ENCODE measurements at places on chromosomes 5 and 9. TPM values are rescaled to one million over a fixed set of nuclear protein-coding genes. Genes with fewer than 3 reads are reported as not detected.

- H3K4me3 ChIP-seq: no peak overlapping the region
- no peaks in the 10 kb centered on the region for H3K27me3 ChIP-seq
- no peak for DNase-seq
Observed at GRCh38 chr9:131312822-131313770, 23.6 kb downstream of the PLPP7 start.

- DNase-seq: no peak
- H3K4me1 ChIP-seq: no peaks in the 10 kb centered on the region
- no peak overlapping the region for H3K27ac ChIP-seq
- no peaks in the 10 kb centered on the region for H3K27me3 ChIP-seq
- H3K36me3 ChIP-seq: no peaks in the 10 kb centered on the region
Observed at GRCh38 chr5:124790895-124791732, 44.7 kb upstream of the ZNF608 start.

DNA sequence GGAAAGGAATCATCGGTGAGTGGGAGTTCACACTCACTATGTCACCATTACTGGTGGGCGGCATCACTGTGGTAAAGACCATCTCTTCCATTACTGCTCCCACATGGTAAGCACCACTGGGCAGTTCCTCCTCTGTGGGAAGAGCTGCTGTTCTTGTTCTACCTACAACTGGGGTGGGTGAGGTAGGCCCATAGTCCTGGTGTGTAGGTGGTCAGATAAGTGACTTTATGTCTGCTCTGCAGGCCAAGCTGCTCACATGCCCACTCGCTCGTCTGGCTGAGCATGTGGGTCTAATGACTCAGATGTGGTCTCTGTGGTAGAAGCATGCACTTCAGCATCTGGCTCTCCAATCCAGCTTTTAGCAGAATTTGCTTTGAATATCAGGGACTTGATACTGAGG is 82.9 kb downstream of the TMEM215 start:
- no peak overlapping the region for H3K27ac ChIP-seq
- H3K4me3 ChIP-seq: no peak overlapping the region
- H3K27me3 ChIP-seq: peaks cover 7% of the 10 kb centered on the region
- no peak for DNase-seq

DNA sequence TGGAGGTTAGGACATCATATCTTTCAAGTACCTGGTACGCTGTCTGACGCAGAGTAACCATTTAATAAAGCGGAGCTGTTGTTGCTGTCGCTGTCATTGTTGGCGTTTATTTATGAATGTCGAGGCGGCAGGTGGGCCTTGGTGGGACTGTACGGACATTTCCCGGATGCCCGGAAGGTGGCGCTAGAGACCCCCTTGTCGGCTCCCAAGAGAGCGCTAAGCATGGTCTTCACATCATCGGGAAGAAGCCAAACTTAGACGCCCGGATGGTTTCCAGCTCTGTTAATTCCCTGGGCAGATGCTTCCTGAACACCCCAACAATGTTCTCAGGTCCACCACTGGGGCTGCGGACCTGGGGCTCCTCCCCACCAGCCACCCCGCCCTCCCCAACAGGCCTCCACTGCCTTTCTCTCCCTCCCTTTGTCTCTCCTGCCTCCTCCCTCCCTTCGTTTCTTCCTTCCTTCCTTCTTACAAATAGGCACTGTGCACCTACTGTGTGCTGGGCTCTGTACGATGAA is 54.1 kb downstream of the DUSP1 start:
- no peaks in the 10 kb centered on the region for H3K36me3 ChIP-seq
- H3K27me3 ChIP-seq: no peaks in the 10 kb centered on the region
- H3K4me1 ChIP-seq: peaks cover 71% of the 10 kb centered on the region
- peak overlapping the region; percentile 82 for H3K27ac ChIP-seq
- H3K4me3 ChIP-seq: peak overlapping the region; percentile 36
- peak; percentile 87 for DNase-seq

DNA sequence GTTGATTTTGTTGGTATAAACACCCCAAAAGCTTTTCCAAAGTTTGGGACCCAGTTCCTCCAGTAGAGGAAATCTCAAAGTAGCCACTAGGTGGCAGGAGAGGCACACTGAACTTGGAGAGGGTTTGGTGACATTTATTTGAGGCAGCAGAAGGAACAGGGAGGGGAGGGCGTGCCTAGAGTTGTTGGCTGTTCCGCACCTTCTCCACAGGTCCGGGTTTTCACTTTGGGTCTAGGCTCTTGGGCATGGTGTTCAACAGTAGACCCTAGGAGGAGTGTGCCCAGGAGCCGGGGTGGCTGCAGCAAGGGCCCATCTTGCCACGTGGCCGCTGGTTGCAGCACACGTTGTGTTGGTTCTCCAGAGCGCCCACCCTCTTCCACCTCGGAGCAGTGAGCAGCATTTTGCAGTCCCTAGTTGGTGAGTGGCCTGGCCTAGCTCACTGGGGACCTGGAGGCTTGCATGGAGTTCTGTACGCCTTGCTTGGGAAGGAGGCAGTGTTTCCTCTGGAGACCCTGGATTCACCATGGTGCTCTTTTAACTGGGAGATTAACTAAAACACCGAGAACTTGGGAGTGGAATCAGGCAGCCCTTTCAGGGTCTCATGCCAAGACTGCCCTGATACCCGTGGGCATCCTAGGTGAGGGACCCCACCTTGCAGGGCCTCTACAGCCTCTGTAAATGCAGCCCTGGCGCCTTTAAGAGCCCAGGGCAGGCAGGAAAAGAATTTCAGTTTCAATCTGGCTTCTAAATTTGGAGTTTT is 28.2 kb downstream of the PTPA start:
- peaks cover 72% of the 10 kb centered on the region for H3K4me1 ChIP-seq
- peaks cover 47% of the 10 kb centered on the region for H3K36me3 ChIP-seq
- no peaks in the 10 kb centered on the region for H3K27me3 ChIP-seq
- peak overlapping the region; percentile 71 for H3K4me3 ChIP-seq
- peak overlapping the region; percentile 100 for H3K27ac ChIP-seq
- peak; percentile 69 for DNase-seq

- H3K4me3 ChIP-seq: no peak overlapping the region
- peaks cover 45% of the 10 kb centered on the region for H3K4me1 ChIP-seq
- H3K27ac ChIP-seq: peak overlapping the region; percentile 66
- H3K27me3 ChIP-seq: no peaks in the 10 kb centered on the region
Observed at GRCh38 chr5:143716881-143717280, 95.1 kb upstream of the HMHB1 start.

DNA sequence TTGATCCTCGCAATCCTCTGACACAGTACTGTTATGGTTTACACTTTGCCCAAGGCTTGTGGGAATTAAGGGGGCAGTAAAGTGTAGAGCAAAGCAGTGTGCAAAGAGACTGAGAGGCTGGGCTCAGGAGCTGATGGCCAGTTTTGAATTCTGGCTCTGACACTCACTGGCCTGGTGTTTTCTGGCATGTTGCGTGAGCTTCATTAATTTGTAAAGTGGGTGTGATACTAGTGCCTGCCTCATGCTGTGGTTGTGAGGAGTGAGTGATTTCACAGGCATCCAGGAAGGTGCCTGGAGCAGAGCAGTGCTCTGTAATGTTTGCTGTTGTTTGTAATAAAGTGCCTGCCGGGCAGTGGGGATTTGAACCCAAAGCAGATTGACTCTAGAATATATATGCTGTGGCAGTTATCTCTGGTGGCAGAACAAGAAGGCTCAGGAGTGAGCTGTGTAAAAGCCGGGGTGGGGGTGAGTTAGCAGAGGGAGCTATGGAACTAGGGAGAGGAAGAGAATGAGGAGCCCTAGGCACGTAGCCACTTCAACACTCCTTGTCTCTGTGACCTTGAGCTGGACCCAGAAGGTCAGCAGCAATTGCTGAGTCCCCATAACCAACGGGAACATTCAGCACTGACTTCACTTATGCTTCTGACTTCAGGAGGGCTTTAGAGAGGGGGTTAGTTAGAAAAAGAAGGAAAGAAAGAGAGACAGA is 108.5 kb downstream of the DOCK2 start:
- peaks cover 4% of the 10 kb centered on the region for H3K27me3 ChIP-seq
- no peaks in the 10 kb centered on the region for H3K36me3 ChIP-seq

DNA sequence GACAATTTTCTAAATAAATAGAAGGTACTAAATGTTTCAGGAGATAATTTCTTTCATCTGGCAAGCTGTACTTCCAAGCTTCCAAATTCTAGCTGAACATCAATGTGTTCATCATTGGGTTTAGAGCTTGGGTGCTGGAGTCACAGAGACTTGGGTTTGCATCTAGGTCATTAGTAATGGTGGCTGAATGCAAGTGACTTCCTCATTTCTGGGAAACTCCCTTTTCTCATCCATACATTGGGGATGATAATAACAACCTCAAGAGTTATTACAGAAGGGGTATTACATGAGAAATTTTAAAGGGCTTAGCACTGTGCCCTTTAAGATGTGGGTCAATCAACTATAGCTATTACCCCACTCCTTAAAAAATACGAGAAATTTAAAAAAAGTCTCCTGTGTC is 41.1 kb upstream of the KLF4 start:
- no peak overlapping the region for H3K4me3 ChIP-seq
- no peaks in the 10 kb centered on the region for H3K27me3 ChIP-seq
- H3K27ac ChIP-seq: no peak overlapping the region
- H3K36me3 ChIP-seq: no peaks in the 10 kb centered on the region

The ZNF883 gene
- total RNA-seq: 6.2 TPM

The DBH gene
- total RNA-seq: not detected

The ADAMTS13 gene
- 3.1 TPM for total RNA-seq

The OTP gene
- total RNA-seq: not detected
